ENCODE measurements at places on chromosomes 11 and 22. TPM values are rescaled to one million over a fixed set of nuclear protein-coding genes. Genes with fewer than 3 reads are reported as not detected.

Gene DMC1
- total RNA-seq, result 2.4 TPM

Gene MUC5AC
- not detected for total RNA-seq

Gene RPS6KB2
- total RNA-seq, result 55.2 TPM

Gene ART1
- not detected for total RNA-seq

Gene MS4A7
- total RNA-seq, result not detected

Gene OR52B6
- not detected for total RNA-seq
